ENCODE measurements at places on chromosomes 2 and 18.

DNA sequence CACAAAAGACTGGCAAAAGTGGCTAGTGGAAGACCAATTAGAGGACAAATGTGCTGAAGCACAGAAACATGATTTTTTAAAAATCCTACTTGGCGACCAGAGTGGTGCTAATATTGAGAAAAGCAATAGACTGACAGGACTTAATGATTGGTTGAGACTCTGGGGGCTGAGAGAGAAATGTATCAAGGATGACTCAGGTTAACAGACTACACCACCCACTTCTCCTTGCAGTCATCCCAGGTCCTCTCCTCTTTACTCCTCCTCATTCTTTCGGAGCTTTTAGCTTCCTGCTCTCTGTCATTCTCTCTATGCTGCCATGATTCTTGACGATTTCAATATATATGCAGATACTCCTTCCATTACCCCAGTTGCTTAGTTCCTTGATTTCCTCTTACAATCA lies 54.6 kb upstream of the CYTIP start:
- DNase-seq: no peak

GRCh38 chr2:39118786-39119499 lies 1.9 kb downstream of the SOS1 start:
- no peak for DNase-seq

DNA sequence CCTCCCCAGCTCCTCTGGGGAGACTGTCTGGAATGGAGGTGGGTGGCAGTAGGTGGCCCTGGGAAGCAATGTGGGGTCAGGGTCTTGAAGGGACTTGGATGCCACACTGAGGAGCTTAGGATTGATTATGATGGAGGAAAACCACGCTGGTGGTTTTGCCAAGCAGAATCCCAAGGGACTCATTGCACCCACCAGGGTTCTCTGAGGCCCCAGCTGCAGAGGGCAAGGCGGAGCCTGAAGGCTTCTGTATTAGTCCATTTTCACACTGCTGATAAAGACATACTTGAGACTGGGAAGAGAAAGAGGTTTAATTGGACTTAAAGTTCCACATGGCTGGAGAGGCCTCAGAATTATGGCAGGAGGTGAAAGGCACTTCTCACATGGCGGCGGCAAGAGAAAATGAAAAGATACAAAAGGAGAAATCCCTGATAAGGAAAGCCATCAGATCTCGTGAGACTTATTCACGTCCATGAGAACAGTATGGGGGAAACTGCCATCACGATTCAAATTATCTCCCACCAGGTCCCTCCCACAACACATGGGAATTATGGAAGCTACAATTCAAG lies 87.2 kb upstream of the YWHAQ start:
- no peak for DNase-seq

DNA sequence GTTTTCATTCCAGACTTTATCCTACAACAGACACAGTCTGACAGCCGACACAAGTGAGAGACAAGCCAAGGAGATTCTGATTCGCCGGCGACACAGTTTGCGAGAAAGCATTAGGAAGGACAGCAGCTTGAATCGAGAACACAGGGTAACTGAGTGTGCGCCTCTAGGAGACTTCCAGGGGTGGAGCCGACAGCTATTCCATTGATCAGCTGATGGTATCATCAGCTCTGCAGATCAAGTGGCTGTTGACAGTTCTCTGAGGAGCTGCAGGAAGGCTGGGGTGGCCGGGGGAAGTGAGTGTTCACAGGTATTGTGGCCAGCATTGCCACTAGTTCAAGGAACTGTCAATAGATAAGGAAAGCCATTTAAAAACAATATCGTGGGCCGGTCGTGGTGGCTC lies 57.3 kb upstream of the TMEM182 start:
- DNase-seq: no peak

- no peak for DNase-seq
Observed at GRCh38 chr2:24418166-24418841, 58.0 kb upstream of the ITSN2 start.

- no peak for DNase-seq
Observed at GRCh38 chr2:236196366-236196765, 28.2 kb upstream of the GBX2 start.

DNA sequence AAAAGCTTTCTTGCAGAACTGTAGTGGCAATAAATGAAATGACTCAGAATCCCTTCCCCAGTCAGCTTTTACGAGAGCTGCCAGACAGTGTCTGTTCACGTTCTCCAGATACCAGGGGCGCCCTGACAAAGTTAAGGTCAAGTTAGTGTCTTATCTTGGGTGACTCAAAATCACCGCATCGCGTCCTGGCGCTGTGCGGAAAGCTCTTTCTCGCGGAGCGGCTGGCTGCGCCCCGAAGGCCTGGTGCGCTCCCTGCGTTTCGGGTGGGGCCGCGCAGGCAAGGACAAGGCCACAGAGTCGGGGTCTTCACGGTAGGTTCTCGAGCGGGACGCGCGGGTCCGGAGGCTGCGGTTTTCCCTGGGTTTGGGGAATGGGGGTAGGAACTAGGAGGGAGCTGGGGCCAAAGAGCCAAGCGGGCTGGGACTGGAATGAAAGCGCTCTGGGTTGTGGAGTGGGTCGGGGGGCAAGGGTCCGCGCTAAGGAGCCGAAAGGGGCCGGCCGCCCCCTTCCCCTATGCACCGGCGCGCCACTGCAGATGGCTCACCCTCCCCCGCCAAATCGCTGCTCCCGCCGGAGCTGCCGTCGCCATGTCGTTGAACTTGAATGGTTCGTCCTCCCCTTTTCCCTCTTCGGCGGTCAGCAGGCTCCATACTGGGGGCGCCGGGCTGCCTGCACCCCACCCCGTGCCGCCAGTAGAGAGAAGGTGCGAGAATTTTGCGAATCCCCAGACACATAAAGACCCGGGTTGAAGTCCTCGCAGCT lies 2.6 kb upstream of the HOXD11 start:
- no peak for DNase-seq

GRCh38 chr18:35189510-35189909 lies 51.3 kb upstream of the ZNF397 start:
- no peak for DNase-seq

DNA sequence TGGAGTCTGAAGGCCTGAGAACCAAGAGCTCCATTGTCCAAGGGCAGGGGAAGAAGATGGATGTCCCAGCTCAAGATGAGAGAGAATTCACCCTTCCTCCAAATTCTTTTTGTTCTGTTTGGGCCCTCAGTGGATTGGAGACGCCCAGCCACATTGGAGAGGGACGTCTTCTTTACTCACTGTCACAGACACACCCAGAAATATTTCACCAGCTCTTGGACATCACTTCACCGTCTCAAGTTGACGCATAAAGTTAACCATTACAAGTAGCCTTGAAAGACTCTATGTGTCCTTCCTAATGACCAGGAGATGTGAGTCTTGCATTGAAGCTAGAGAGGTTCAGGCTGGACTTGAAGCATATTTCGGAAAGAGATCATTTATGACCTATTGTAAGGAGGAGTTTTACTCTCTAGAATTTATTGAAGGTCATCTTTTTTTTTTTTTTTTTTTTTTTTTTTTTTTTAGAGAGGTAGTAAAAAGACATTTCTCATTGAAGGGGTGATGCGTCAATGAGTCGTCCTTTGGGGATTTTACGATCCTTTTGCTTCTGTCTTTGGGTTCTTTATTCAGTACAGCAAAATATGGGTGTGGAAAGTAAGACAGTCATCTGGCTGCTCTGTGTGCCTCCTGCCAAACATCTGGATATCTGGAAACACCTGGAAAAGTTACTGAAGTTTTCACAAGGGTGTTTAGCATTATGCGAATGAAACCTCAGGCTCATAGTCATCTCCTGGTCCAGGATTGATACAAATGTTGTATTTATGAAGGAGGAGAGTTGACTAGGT lies 118.1 kb downstream of the PRPF40A start:
- DNase-seq: no peak

DNA sequence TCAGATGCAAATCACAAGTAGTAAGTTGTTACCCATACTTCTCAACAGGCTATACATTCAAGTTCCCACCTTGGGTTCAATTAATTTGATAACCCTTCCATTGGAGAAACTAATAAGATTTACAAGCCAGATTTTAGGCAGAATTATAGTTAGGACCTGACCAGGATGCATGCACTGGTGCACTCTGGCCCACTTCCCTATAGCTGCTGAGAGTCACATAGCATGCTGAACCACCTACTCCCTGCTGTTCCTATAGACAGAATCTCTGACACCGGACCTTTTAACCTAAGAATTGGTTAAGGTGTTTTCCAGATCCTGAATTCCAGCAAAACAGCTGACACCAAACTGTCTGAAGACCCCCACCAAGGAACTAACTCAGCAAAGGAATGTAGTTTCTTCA lies 26.2 kb downstream of the FAM210A start:
- no peak for DNase-seq

GRCh38 chr2:240436683-240437550 lies 1.5 kb downstream of the GPC1 start:
- no peak for DNase-seq

GRCh38 chr2:2587354-2587753 lies 256.3 kb upstream of the MYT1L start:
- DNase-seq: no peak

DNA sequence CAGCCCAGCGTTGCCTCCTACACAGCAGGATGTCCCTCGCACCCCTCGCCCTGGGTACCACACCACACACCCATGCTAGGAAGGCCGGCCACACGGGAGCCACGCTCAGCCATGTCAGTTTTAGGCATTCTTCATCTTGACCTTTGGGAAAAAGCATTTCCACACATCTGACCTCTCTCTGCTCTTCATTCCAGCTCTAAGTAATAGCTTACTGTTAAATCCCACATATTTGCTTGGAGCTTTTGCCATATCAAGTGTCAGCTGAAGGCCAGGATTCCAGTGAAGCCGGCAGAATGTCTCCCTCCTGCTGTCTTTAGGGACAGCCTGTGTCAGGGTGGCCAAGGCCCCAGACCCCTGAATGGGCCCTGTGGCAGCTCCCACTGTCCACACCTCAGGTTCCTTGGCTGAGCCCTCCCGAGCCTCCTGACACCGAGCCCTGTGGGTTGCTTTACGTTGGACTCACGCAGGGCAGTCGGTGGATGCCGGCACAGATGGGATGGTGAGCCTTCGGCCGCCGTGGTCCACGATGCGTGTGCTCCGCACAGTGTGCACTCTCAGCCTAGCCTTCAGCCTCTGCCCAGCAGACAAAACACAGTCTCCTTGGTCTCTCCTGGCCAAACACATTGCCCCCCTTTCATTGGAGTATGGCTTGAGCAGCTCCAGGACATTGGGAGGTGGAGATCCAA lies 202.0 kb downstream of the SEPTIN10 start:
- no peak for DNase-seq

- DNase-seq: no peak
Observed at GRCh38 chr2:17426743-17427142, 91.5 kb downstream of the RAD51AP2 start.

DNA sequence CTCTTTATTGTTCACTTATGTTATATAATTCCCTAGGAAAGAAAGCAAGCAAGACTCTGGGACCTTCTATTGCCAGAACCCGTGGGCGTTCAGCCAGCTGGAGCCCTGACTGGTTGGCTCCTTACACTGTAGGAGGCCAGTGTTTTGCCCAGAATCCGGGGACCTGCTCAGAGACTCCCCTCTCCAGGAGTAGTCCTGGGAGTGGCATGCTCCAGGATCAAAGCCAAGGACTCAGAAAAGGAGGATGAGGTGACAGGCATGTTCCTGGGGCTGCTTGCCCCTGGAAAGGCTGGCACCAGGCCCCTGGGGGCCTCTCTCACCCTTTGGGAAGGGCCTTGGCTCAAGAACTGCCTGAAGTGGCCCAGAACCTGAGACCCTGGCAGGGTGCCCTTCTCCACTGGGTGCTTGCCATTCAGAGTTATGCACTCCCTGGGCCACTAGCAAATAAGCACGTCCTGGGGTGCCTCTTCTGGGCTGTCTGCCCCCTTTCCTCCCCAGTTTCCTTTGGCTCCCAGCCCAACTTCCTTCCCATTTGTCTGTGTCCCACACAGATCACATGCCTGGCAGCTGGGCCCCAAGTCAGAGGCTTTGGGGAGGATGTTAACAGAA lies 19.6 kb upstream of the KIF3C start:
- no peak for DNase-seq

DNA sequence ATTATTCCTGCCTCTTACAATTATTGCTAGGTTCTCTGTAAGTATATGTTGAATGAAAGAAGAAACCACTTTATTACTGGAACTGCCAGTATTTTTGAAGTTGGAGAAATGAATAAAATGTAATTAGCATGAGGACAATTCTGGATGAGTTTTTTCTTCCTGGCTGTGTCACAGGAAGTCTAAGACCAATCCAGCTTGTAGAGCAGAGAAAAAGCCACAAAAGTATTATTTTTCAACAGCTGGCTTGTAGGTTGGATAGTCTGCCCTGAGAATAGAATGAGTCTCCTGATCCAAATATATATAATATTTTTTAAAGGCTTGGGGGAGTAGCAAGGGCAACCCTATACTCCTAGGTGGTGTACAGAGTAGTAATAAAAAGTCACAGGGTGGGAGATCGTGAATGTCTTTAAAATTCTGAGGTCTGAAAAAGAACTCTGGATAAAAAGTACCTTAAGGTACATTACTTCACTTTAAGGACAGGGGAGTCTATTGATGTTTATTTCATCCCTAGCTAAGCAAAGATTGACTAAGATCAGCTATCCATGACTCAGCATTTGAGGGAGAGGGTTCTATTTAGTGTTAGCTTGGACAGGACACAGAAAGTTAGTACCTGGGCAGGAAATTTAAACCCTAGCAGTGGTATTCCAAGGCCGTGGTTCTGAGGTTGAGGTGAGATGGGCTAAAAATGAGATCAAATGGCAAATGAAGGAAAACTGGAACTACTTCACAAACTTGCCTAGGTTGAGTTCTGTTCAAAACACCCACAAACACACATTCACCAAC lies 31.7 kb downstream of the SLC40A1 start:
- no peak for DNase-seq

- DNase-seq: no peak
Observed at GRCh38 chr2:188114014-188114413, 177.7 kb upstream of the GULP1 start.

GRCh38 chr2:55358451-55358850 lies 61.2 kb downstream of the CCDC88A start:
- no peak for DNase-seq

GRCh38 chr2:39395313-39395712 lies 41.8 kb downstream of the MAP4K3 start:
- DNase-seq: no peak

DNA sequence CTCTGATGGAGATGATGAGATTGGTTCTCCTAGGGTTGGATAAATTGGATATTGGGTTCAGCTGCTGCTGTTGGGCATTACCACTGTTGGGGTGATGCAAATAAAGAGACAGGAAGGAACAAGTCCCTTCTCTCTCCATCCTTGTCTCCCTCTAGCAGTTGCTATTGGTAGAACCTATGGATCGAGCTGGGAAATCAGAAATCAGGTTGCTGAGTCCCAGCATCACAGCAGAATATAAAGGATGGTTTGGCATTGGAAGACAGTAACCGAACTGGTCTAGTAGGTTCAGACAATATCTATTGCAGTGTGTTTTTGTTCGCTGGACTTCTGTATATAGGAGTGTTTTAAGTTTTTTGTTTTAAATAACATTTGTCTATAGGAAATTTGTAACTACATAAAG lies 8.1 kb downstream of the WDR43 start:
- no peak for DNase-seq

GRCh38 chr2:79189465-79189864 lies 29.9 kb upstream of the REG3A start:
- DNase-seq: no peak

- DNase-seq: no peak
Observed at GRCh38 chr18:28120828-28121515, 56.0 kb downstream of the CDH2 start.
